ENCODE measurements at places on chromosomes 6 and 20.

GRCh38 chr6:75624988-75625387, 23.3 kb downstream of the SENP6 start:
- DNase-seq, result no peak

DNA sequence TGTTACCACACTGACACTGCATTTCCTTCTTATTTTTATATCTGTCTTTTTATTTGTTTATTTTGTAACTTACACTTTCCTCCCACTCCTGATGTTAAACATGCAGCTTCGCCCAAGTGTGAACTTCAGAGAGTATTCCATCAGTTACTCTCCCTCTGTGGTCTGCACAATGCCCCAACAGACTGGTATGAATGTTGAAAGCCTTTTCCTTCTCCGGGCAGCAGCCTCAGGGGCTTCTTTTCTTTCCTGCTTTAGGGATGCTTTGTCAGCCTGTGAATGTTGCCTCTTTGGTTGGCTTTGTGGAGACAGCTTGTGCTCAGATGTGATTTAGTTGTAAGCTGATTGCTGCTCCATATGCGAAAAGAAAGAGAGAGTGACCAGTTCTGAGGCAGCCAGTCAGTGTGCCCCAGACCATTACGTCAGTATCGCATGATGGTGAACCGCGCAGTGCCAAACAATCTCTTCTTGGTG, 44.0 kb downstream of the SMPDL3A start:
- DNase-seq, result no peak

GRCh38 chr20:62991196-62991807, 15.5 kb downstream of the BHLHE23 start:
- no peak for DNase-seq

DNA sequence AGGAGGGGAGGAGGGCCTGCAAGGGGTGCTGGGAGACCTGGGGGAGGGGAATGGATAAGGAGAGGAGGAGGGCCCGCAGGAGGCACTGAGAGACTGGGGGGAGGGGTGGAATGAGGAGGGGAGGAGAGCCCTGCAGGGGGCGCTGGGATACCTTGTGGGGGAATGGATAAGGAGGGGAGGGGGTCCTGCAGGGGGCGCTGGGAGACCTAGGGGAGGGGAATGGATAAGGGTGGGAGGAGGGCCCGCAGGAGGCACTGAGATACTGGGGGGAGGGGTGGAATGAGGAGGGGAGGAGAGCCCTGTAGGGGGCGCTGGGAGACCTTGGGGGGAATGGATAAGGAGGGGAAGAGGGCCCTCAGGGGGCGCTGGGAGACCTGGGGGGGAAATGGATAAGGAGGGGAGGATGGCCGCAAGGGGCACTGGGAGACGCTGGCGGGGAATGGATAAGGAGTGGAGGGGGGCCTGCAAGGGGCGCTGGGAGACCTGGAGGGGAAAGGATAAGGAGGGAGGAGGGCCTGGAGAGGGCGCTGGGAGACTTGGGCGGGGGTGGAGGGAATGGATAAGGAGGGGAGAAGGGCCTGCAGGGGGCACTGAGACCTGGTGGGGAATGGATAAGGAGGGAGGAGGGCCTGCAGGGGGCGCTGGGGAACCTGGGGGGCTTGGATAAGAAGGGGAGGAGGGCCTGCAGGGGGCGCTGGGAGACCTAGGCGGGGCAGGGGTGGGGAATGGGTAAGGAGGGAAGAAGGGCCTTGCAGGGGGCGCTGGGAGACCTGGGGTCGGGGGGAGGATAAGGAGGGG, 1.3 kb upstream of the CTCFL start:
- no peak for DNase-seq

DNA sequence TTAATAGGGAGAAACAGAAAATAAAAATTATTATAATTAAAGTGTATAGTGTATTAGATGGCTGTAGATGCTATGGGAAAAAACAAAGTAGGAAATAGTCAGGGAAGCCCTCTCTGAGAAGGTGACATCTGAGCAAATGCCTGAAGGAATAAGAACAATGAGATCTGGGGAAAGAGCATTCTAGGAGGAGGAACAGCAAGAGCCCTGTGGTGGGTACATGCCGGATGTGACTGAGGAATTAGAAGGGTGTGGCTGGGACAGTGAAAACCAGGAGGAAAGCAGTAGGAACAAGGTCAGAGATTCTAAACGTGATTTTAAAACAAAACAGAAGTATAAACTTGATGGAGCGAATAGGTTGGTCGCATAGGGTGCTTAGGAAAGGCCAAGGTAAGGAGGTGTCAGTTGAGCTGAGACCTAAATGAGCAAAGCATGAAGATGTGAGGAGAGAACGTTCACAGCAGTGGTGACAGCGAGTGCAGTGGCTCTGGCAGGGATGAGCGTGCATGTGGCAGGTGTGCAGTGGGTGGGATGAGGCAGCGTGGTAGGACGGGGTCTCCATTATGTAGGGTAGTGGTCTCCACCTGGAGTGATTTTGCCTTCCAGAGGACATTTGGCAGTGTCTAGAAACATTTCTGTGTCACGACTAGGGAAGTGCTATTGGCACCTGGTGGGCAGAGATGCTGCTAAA, 97.1 kb upstream of the MRPS10 start:
- DNase-seq, result no peak

DNA sequence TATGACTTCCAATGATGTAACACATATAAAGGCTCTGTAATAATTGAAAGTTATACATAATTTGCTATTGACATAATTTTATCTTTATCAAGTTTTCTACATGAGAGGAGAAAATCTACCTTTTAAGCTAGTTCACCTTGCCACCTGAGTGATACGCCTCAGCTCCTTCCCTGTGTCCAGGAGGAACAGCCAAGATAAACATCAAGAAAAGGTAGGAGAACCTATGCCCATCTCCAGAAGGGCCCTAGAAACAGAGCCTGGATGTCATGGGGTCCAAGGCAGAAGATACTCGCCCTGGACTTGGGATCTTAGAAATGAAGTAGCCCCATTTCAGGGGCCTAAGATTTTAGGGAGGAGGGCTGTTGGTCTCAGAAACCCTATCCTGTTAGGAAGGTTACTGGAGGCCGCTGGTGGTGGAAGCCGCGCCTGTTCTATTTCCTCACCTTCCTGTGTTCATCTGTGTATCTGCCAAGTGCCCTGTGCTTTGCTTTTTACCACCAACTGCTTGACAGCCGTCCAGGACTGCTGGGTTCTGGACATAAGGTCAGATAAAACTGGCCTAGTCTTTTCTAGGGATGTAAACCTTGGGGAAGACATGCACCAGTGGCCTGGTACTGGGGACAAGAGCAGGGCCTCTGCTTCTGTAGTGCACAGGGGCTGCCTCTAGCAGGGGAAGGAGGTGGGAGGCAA, 178.5 kb downstream of the ARID1B start:
- DNase-seq, result no peak

GRCh38 chr6:2488578-2488977, 243.2 kb upstream of the GMDS start:
- DNase-seq, result no peak

DNA sequence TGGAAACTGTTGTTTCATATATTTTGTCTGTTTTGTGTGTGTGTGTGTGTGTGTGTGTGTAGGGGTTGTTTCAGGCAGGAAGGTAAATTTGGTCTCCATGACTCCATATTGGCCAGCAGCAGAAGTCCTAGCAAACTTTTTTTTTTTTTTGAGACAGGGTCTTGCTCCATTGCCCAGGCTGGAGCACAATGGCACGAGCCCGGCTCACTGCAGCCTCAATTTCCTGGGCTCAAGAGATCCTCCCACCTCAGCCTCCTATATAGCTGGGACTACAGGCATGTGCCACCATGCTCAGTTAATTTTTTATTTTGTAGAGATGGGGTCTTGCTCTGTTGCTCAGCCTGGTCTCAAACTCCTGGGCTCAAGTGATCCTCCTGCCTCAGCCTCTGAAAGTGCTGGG, 75.8 kb downstream of the PRDM1 start:
- no peak for DNase-seq

DNA sequence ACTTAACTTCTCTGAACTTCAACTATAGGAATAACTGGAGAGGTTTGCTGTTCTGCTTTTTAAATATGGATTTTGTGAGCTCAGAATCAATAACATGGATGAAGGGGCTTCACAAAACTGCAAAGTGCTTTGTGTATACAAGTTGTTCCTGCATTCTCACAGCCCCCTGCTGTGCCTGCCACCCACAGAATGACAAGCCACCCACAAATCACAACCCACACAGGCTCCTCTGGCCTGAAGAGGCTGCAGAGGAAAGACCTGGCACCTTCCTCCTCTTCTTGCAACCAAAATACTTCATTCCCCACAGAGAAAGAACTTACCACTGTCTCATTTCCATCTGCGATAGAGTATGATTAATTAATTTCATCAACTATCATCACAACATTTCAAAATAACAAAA, 106.7 kb upstream of the NHSL1 start:
- no peak for DNase-seq
